ENCODE measurements at places on chromosomes 4 and X.

GRCh38 chrX:150683536-150684146, 9.6 kb upstream of the MTMR1 start:
- no peak for DNase-seq

DNA sequence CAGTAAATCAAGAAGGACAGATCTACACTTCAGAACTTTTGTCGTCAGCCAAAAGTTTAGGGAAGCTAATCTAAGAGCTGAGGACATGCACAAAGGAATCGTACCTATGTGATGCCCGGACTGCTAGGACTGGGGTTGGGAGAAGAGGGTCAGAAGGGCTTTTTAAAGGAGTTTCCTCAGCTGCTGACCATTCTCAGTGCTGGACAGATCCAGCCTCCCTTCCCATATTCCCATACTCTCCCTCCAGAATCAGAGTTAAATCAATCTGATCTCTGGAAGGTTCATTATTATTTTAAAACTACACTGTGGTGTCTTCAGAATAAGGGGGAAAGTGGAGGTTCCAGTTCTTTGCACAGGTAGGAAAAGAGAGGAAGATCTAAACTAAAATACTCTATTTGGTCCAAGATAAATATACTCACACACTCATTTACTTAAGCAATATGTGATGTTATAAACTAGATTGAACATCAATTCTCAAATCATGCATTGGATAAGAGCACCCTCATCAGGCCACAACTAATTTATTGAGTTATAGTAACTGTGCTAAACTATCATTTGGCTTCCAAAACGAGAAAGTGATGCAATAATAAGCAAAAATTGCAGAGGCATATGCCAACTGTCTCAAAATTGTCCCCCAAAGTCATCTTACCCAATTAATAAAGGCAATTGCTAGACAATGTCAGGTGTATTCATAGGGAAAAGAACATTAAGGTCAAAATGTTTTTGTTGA, 124.7 kb downstream of the HNRNPD start:
- DNase-seq = no peak

GRCh38 chr4:58061967-58062366, 951.8 kb upstream of the IGFBP7 start:
- no peak for DNase-seq

- DNase-seq = no peak
Measured at GRCh38 chr4:94457692-94458106, 6.0 kb downstream of the PDLIM5 start.

GRCh38 chrX:54301516-54301915, 56.3 kb downstream of the WNK3 start:
- no peak for DNase-seq

- DNase-seq = no peak
Measured at GRCh38 chr4:61294936-61295335, 94.8 kb downstream of the ADGRL3 start.

- DNase-seq = no peak
Measured at GRCh38 chr4:120948382-120948781, 25.9 kb upstream of the PRDM5 start.

GRCh38 chr4:67236788-67237187, 308.5 kb downstream of the CENPC start:
- no peak for DNase-seq

Data from stimulated activated CD4-positive, alpha-beta T cell treated with anti-CD3 and anti-CD28 coated beads, Interleukin-12 subunit alpha, Interleukin-12 subunit beta, amount 100 ng/mL, for 24 hours (primary cell).